ENCODE measurements at places on chromosomes 3 and 15.

- DNase-seq = no peak
Measured at GRCh38 chr3:191306428-191306827, 22.8 kb upstream of the CCDC50 start.

DNA sequence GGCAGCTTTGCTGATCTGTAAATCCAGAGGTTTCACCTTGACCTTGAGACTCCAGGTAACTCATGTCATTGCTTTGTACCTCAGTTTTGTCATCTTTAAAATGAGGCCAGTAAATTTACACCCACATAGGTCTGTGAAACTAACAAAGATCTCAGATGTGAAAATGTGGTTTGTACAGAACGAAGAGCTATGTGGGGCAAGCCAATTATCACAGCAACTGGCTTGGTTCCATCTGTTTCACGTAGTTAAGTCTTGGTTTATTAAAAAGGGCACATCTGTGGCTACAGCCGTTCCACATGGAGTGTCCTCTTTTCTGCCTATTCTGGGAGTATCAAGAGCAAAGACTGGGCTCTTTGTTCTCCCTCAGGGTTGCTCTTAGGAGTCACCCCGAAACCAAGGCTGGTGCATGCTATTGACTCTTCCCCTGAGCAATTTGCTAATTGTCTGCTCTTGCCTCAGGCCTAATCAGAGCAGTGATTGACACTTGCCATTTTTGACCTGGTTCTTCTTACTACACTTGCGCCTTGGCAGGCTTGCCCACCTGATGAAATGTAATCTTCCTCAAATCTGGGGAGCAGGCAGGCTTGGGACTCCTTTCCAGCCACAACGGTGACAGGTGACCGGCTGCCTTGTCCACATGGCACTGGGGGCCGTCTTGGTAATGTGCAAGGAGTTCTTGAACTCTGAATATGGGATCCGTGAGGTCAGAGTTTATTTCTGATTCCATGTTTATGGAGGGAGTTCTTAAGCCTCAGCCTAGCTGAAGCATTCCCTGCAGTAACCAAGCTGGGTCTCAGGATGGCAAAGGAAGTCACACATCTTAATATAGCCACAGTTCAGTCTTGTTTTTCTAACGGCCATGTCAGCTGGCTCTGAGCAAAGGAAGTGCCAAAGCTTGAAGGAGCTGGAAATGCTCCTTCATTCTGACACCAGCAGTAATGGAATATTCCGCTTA is 40.1 kb downstream of the EAF1 start:
- no peak for DNase-seq

- DNase-seq = no peak
Measured at GRCh38 chr3:175612487-175613196, 753.5 kb downstream of the NAALADL2 start.

DNA sequence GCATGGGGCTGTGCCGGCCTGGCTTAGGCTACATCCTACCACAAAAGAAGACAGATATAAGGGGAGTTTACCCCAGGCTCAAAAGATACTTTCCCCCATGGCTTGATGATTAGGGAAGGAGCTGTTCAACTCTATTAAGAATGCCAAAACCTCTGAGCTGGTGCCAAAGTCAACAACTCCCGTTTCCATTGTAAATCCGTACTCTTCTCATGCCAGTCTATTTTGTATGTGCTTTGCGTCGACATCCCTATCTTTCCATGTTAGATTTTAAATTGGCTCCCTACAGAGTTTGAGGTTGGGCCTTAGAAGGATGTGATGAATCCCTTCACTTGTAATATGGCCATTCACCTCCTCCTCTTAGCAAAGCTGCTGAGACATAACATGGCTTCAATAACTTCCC is 46.9 kb downstream of the RLBP1 start:
- no peak for DNase-seq

DNA sequence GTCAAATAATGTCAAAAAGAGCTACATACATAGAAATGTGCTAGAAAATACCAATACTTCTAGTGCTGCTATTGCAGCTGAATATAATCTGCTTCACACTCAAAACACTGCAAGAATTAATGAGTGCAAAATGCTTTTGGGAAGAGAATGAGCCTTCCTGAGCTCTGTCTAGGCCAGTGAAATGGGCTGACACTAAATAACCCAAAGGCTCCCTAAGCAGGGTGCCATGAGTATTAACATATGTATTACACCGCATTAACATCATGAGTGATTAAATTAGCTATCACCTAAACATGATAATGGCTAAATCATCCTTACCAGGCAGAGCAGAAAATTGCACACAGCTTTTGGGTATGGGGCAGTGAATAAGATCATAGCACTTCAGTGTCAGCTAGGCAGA is 806.3 kb upstream of the NECTIN3 start:
- no peak for DNase-seq

GRCh38 chr15:32709295-32710033 is 8.3 kb upstream of the GREM1 start:
- no peak for DNase-seq

- no peak for DNase-seq
Measured at GRCh38 chr15:39624806-39625205, 43.9 kb downstream of the THBS1 start.

- no peak for DNase-seq
Measured at GRCh38 chr15:91135201-91136130, 35.4 kb downstream of the SV2B start.

DNA sequence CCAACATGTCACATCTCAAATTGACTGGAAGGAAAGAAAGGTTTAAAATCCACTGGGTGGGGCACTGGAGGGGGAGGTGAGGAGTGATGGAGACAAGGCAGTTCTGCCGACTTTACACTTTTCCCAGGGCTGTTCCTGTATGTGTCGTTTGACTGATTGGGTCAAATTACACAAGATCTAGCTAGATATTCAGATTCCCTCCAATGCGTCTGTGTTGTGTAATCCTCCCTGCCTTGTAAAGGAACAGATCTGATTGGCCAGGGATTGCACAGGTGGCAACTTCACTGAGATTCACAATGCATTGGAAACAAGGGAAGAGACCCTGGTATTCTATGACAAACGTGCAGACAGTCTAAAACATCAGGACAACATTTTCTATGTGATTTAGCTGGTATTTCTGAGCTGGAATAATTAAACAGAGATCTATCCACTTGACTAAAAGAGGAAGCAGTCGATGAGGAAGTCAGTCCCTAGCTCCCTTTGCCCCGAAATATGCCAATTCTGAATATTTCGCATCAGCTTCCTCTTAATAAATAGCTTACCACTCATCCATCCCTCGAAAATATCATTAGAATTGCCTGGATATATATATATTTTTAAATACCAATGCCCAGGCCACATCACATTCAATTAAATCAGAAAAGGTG is 312.9 kb downstream of the RORA start:
- DNase-seq = no peak

DNA sequence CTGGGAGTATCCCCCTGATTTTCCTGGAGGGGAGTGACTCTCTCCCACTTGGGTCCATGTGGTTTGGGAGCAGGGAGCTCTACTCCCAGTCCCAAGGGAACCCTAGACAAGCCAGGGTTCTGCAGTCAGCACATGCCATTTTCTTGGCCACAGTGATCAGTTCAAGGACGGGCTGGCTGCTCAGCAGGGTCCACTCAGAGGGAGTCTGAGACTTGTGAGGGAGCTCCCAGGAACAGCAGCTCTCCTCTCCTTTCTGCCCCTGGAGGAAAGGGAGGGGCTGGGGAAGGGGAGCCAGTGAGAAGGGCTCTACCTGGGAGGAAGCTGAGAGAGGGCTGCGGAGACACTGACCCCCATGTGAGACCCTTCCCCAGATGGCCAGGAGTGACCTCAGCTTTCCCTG is 29.1 kb upstream of the LMCD1 start:
- DNase-seq = no peak

- DNase-seq = no peak
Measured at GRCh38 chr3:61876797-61877196, 315.4 kb downstream of the PTPRG start.

DNA sequence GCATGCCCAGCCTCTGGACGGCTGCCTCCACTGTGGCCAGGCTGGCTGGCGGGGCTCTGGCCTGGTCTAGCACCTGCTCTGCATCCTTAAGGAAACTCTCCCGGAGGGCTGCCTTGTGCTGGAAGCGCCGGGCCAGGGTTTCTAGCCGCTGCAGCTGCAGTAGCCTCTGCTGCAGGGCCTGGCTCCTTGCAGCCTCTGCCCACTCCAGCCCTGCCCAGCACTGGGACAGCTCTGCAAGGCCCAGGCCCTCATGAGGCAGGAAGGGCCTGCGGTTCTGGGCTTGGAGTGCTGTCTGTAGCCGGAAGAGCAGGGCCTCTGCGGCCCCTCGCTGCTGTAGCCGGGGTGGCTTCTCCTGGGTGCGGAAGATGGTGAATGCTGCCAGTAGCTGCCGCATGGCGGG is 8.0 kb downstream of the SPTBN5 start:
- no peak for DNase-seq

- no peak for DNase-seq
Measured at GRCh38 chr15:25091421-25092158, 136.8 kb downstream of the SNRPN start.

DNA sequence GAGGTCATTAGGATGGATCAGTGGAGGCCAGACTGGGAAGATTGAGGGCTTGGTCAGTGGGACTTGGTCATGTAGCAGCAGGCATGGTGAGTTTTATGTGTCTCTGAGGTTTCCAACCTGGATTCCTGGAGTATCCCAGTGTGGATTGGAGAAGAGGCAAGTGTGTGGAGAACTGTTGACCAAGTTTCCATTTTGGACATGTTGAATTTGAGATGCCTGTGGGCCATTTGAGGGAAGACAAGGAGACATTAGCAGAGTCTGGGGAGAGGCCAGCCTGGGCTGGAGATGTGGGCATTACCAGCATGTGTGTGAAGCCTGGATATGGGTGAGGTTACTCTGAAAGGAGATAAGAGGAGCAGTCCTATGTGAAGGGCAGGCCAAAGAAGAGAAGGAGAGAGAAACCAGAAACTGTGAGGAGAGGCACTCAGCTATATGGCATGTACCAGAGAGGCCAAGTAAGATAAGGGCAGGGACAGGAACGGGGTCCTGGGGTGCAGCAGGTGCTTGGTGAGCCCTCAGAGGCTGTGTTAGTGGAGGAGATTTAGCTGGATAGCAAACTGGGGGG is 4.3 kb downstream of the SLC25A38 start:
- no peak for DNase-seq

GRCh38 chr3:45756055-45756454 is 40.3 kb downstream of the SLC6A20 start:
- DNase-seq = no peak

- DNase-seq = no peak
Measured at GRCh38 chr3:146342989-146343388, 92.1 kb upstream of the PLSCR4 start.

- no peak for DNase-seq
Measured at GRCh38 chr3:193372783-193373182, 5.8 kb downstream of the ATP13A5 start.

DNA sequence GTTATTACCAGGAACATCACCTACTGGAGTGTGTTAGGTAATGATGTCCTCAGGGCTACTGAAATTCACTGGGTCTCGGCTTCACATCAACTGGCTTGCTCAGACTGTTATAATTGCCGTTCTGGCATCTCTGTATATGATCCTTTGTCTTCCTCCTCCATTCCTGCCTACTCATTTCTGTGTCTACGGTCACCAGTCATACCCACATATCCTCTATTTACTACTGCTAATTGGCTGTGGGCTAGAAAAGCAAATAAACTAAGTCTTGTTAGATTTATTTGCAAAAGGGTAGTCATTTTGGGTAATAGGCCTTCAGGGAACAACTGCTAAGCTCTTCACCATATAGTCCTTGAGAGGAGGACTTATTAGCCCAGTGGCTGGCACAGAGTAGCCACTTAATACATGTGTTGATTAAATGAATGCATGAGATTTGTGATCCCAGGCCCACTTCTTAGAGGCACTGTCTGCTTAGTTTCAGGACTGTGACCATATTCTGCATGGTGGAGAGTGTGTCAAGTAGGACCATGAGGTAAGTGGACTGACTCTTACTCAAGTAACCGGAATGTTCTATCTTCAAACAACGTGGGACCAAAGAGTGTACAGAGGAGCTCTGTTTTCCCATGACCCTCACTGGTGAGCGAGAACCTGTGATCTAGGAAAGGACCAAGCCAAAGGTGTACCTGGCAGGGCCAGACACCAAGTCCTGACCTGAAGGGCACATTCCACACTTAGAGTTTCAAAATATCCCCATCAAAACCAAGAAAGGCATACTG is 13.2 kb downstream of the ZDHHC3 start:
- DNase-seq = no peak

DNA sequence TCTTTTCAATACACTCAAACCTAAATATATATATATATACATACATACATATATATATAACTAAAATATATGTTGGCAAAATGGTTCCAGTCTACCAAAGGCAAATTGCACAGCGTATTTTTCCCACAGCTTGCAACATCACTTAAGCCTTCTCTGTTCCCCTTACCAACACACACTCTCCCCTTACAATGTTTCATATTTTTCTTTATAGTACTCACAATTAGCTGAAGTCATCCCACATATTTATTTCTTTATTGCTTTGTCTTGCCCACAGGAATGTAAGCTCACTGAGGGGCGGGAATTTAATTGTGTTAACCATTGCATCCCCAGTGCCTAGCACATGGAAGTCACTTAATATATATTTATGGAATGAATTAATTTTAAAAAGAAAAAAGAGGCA is 288.3 kb downstream of the ULK4 start:
- DNase-seq = no peak

DNA sequence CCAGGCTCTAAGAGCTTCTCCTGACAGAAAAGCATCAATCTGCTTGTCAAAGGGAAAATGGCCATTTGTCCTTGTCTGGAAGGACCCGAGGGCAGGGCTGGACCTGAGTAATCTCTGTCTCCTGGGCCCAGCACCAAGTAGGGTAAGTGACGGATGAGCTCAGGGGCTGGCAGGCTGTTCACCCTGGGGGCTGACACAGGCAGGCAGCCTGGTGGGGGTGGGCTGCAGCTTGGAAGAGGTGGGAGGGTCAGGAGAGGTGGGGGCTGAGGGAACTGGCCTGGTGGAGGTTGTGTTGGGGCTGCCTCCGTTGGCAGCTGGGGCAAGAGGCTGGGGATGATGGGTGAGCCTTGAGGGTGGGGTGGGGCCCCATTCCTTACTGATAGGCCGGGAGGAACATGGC is 42.3 kb upstream of the ADPGK start:
- no peak for DNase-seq

DNA sequence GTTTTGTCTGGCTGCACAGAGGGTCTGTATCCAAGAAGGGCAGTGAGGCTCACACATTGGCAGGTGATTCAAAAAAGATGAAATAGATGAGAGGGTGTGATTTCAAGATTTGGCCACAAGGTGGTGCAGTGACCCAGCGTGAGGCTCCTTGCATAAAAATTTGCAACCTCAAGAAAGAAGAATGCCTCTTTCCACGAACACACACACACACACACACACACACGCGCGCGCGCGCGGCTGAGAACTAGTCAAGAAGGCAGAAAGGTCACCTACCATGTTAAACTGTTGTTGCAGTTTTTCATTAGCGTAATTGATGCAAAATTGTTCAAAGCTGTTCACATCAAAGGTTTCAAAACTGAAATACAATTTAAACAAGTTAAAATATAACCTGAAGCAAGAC is 39.2 kb downstream of the MYO5C start:
- peak; percentile 43 for DNase-seq

GRCh38 chr3:128054367-128054766 is 2.1 kb downstream of the SEC61A1 start:
- no peak for DNase-seq
